GM12878 (cell line): ENCODE measurements at places on chromosomes 11 and 22. TPM values are rescaled to one million over a fixed set of nuclear protein-coding genes. Genes with fewer than 3 reads are reported as not detected.

- H3K4me3 ChIP-seq = no peak overlapping the region
- H3K36me3 ChIP-seq = no peaks in the 10 kb centered on the region
- H3K4me1 ChIP-seq = no peaks in the 10 kb centered on the region
- H3K27ac ChIP-seq = no peak overlapping the region
- H3K27me3 ChIP-seq = no peaks in the 10 kb centered on the region
Measured at GRCh38 chr11:26755762-26756161, 33.9 kb upstream of the SLC5A12 start.

- H3K4me3 ChIP-seq = no peak overlapping the region
- H3K4me1 ChIP-seq = peaks cover 20% of the 10 kb centered on the region
- no peaks in the 10 kb centered on the region; the same call in 1 of the 2 replicates for H3K36me3 ChIP-seq
Measured at GRCh38 chr11:75476739-75477613, 44.0 kb upstream of the KLHL35 start.

- no peak for DNase-seq
- H3K36me3 ChIP-seq = no peaks in the 10 kb centered on the region
- no peak overlapping the region for H3K27ac ChIP-seq
- H3K27me3 ChIP-seq = no peaks in the 10 kb centered on the region
- H3K4me1 ChIP-seq = no peaks in the 10 kb centered on the region; the same call in 1 of the 2 replicates
Measured at GRCh38 chr11:1152316-1153104, 5.2 kb upstream of the MUC5AC start.

- no peak overlapping the region for H3K4me3 ChIP-seq
- no peaks in the 10 kb centered on the region for H3K36me3 ChIP-seq
- no peak overlapping the region for H3K27ac ChIP-seq
- H3K4me1 ChIP-seq = no peaks in the 10 kb centered on the region
- no peak for DNase-seq
- no peaks in the 10 kb centered on the region for H3K27me3 ChIP-seq
Measured at GRCh38 chr11:57069942-57070341, 81.2 kb downstream of the OR5AK2 start.

DNA sequence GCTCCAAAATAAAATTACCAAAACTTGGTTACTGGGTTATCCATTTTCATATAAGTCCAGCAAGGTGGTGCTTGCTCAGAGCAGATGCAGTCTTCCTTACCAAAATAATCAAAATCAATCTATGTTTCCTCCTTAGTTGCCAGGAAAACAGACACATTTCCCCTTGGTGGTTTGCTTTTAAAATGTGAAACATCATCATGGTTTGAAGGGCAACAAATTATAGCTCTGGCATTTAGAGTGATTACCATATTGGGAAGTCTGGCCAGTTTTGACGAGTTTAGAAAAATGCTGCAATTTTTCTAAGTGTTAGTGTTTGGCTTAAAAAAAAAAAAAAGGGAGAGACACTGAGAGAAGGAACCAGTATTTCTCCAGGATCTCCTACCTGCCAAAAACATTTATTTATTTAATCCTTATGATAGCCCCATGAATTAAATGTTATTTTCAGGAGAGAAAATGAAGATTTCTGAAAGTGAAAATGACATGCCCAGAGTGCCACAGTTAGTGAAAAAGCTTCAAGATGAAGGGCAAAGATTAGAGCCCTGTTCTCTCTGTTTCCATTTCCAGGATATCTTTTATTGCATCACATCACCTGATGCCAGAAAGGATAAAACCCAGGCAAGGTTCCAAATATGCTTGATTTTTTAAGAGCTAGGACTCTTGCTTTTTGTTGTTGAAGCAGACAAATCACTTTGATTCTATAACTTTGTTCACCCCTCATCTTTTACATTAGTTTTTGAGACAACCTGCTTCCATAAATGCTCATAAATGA lies 29.6 kb upstream of the TBCEL start:
- H3K27ac ChIP-seq = no peak overlapping the region
- H3K27me3 ChIP-seq = no peaks in the 10 kb centered on the region; the same call in none of the 2 replicates
- H3K4me1 ChIP-seq = no peaks in the 10 kb centered on the region
- no peaks in the 10 kb centered on the region for H3K36me3 ChIP-seq
- H3K4me3 ChIP-seq = no peak overlapping the region

GRCh38 chr11:129976328-129976727 lies 26.3 kb downstream of the PRDM10 start:
- no peaks in the 10 kb centered on the region for H3K27me3 ChIP-seq
- H3K36me3 ChIP-seq = no peaks in the 10 kb centered on the region
- peaks cover 6% of the 10 kb centered on the region; the same call in 1 of the 2 replicates for H3K4me1 ChIP-seq
- no peak overlapping the region for H3K4me3 ChIP-seq
- H3K27ac ChIP-seq = no peak overlapping the region
- no peak for DNase-seq

TMEM132A gene
- total RNA-seq = 16.0 and 25.0 TPM in 2 replicates

ZNF280B gene
- 0.90 and 1.1 TPM in 2 replicates for total RNA-seq

- no peak overlapping the region for H3K27ac ChIP-seq
- no peaks in the 10 kb centered on the region for H3K36me3 ChIP-seq
- no peaks in the 10 kb centered on the region for H3K4me1 ChIP-seq
- no peak overlapping the region for H3K4me3 ChIP-seq
- H3K27me3 ChIP-seq = peaks cover 2% of the 10 kb centered on the region
Measured at GRCh38 chr11:17386331-17387084, 2.0 kb downstream of the KCNJ11 start.

GRCh38 chr22:25697181-25697664 lies 44.8 kb upstream of the MYO18B start:
- H3K27me3 ChIP-seq = no peaks in the 10 kb centered on the region
- DNase-seq = no peak
- no peak overlapping the region for H3K27ac ChIP-seq
- H3K4me1 ChIP-seq = peaks cover 2% of the 10 kb centered on the region; the same call in 1 of the 2 replicates
- H3K36me3 ChIP-seq = peaks cover 14% of the 10 kb centered on the region; the same call in 1 of the 2 replicates

UPK3A gene
- total RNA-seq = not detected in 2 replicates

- DNase-seq = peak; percentile 85
- peak overlapping the region; percentile 60 for H3K27ac ChIP-seq
- H3K27me3 ChIP-seq = no peaks in the 10 kb centered on the region
- H3K4me3 ChIP-seq = peak overlapping the region; percentile 8; the same call in 1 of the 2 replicates
- H3K36me3 ChIP-seq = no peaks in the 10 kb centered on the region
Measured at GRCh38 chr11:109970516-109971183, 122.5 kb upstream of the ZC3H12C start.

- H3K4me1 ChIP-seq = no peaks in the 10 kb centered on the region
- H3K27me3 ChIP-seq = peaks cover 4% of the 10 kb centered on the region; the same call in 1 of the 2 replicates
- H3K36me3 ChIP-seq = no peaks in the 10 kb centered on the region
- no peak overlapping the region for H3K4me3 ChIP-seq
- no peak for DNase-seq
Measured at GRCh38 chr11:125279676-125280418, 115.3 kb downstream of the PKNOX2 start.
